ENCODE measurements at places on chromosomes 7 and 10. TPM values are rescaled to one million over a fixed set of nuclear protein-coding genes. Genes with fewer than 3 reads are reported as not detected.

DNA sequence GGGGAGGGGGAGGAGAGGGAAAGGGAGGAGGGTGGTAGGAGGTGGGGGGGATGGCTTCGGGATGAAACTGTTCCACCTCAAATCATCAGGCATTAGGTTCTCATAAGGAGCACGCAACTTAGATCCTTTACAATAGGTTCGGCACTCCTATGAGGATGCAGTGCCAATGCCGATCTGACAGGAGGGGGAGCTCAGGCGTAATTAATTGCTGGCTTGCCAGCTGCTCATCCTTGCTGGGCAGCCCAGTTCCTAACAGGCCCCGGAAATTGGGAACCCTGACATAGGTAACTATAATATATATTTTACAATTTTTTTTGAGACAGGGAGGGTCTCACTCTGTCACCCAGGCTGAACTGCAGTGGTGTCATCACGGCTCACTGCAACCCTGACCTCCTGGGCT, 118.8 kb upstream of the SFMBT2 start:
- no peaks in the 10 kb centered on the region for H3K36me3 ChIP-seq
- peaks cover 6% of the 10 kb centered on the region for H3K27me3 ChIP-seq
- H3K4me1 ChIP-seq, result no peaks in the 10 kb centered on the region
- H3K4me3 ChIP-seq, result no peak overlapping the region
- DNase-seq, result no peak
- H3K27ac ChIP-seq, result no peak overlapping the region

DNA sequence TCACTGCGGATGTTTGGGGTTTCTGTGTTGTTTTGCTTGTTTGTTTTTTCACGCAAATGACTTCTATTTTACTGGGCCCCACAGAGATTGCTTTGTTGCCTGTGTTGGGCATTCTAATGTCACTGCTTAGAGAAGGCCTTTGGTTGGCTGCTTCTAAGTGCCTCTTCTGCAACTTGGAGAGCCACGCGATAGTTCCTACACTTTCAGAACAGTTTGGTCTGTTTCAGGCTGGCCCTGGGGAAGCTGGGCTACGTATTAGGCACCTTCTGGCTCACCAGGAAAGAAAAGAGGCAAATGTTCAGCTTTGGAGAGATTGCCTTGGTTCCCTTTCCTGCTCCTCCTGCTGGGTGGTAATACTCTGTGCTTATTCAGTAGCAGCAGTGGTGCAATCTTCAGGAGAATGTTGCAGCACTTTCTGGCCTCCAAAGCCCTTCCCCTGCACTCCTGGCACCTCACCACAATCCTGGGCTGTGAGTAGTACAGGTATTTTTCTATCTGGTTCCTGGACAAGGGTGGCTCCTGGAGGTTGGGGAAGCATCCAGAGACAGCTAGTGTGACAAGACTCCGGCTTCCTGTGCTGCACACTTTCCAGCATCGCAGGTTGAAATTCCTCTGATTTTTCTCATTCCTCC, 1.2 kb downstream of the ANTXRL start:
- peaks cover 22% of the 10 kb centered on the region for H3K4me1 ChIP-seq
- no peaks in the 10 kb centered on the region for H3K36me3 ChIP-seq
- no peak overlapping the region for H3K27ac ChIP-seq
- H3K4me3 ChIP-seq, result no peak overlapping the region
- DNase-seq, result no peak
- no peaks in the 10 kb centered on the region for H3K27me3 ChIP-seq

- H3K27me3 ChIP-seq, result no peaks in the 10 kb centered on the region
- peaks cover 17% of the 10 kb centered on the region for H3K4me1 ChIP-seq
- H3K36me3 ChIP-seq, result no peaks in the 10 kb centered on the region
- no peak for DNase-seq
- H3K4me3 ChIP-seq, result no peak overlapping the region
- H3K27ac ChIP-seq, result no peak overlapping the region
Observed at GRCh38 chr7:127782075-127782474, 130.1 kb downstream of the SND1 start.

GRCh38 chr7:22120391-22121053, 174.8 kb upstream of the CDCA7L start:
- H3K27ac ChIP-seq, result no peak overlapping the region
- no peaks in the 10 kb centered on the region for H3K27me3 ChIP-seq
- H3K4me1 ChIP-seq, result no peaks in the 10 kb centered on the region
- no peaks in the 10 kb centered on the region for H3K36me3 ChIP-seq
- H3K4me3 ChIP-seq, result no peak overlapping the region
- DNase-seq, result no peak

GRCh38 chr7:105816954-105817615, 59.3 kb downstream of the ATXN7L1 start:
- DNase-seq, result no peak
- H3K4me1 ChIP-seq, result peaks cover 18% of the 10 kb centered on the region
- no peak overlapping the region for H3K27ac ChIP-seq
- H3K4me3 ChIP-seq, result no peak overlapping the region
- H3K27me3 ChIP-seq, result no peaks in the 10 kb centered on the region

DNA sequence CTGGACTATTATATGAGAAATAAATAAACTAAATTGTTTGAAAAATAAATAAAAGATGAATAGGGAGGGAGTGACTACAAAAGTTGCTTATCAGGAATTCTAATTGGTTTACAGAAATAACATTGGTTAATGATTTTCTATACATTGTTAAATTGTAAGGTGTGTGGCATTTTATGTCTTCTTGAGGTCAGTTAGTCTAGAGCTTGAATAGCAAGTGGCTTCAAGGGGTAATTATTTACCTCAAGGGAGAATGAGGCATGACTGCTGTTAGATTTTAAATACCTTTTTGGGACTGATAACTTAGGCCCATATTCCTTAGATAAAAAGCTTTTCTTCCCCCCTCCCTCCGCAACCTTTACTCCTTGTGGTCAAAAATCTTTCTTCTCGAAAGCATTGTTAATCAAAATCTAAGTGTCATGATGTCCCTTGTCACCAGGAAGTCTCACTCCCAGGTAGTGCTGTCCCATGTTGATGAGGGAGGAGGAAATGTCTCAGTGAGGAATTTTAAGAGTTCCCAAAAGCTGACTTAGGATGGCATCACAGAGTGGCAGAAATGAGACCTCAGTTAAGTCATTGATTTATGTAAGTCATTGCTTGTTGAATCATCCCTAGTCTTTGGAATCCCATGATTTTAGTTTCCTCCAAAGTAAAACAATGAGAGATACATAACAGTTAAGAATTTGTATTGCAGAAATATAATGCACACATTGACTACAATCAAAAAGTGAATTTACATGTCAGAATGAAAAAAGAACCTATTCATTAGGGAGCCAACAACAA, 71.5 kb downstream of the MAPK8 start:
- H3K27ac ChIP-seq, result no peak overlapping the region
- no peaks in the 10 kb centered on the region for H3K27me3 ChIP-seq

Gene AKR1C8
- not detected for total RNA-seq

Gene PCLO
- total RNA-seq, result 2.3 TPM

Gene SAMD9L
- 6.6 TPM for total RNA-seq
